ENCODE measurements at places on chromosomes 2 and 18.

GRCh38 chr2:191215666-191216065 is 29.5 kb upstream of the MYO1B start:
- no peak for DNase-seq

GRCh38 chr2:20664071-20664390 is 2.9 kb upstream of the GDF7 start:
- DNase-seq = no peak

DNA sequence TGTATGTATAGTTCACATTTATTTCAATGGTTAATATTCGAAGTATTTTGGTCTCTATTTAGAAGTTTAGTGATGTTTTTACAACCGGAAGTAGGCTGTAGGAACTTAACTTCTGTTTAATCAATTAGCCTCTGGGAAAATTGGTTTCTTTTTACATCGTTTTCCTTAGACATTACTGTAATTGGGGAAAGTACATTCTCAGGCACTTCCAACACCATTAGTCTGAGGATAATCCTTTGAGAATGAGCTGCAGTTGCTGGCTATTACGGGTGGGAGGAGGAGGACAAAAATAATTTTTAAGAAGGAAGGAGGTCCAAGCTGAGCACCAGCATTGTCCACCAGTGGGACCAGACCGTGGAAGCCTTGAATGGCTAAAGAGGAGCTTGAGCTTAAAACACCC is 70.4 kb upstream of the ST3GAL5 start:
- DNase-seq = no peak

GRCh38 chr2:231415029-231415428 is 19.5 kb downstream of the B3GNT7 start:
- no peak for DNase-seq

DNA sequence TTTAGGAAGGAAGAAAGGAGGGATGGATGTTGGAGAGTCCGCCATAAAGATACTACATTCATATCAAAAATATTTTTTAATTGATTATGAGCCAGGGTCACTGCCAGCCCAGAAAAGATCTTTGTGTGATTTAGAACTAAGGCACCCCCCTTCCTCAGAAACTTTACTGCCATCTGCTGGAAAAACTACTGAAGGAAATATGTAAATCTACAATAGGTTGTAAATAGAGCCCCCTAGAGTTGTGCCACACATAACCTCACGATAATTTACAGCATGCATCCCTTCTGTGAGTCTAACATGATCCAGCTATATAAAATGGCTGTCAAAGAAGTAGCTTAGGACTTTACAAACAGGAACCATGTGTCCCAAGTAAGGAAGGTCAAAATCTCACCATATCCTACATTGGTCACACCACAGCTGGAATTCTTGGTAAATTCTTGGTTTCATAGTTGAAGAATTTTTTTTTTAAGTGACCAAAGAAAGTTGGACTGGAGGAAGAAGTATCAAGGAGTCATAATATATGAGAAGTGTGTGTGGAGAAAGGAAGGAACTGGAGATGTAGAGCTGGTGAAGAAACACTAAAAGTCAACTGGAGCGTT is 152.5 kb downstream of the CYP26B1 start:
- no peak for DNase-seq

DNA sequence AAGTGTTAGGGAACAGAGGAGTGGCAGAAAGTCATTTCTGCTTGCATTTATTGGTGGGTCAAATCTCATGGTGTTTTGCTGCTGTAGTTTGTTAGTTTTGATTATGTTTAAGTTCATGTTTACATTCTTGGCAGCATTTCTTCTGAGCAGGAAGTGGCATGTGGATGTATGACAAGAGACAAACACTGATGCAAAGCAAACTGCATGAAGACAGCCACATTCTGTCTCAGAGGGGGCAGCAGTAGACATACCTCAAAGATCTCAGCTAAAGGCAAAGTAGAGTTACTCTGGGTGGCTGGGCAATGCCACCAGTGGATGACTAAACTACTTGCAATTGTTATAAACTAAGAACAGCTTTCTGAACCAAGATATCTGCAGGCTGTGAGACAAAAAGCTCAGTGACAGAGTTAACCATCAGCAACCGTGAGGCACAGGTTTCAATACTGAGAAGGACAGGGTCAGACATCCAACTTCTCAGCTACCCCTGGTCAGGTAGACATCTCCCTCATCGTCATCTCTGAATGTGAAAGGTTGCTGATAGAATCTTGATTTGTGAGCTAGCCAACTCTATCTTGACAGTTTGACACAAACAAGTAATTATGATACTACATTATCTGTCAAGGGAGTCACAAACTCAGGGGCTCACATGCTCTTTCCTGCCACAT is 16.4 kb downstream of the GALNT3 start:
- DNase-seq = peak; percentile 22

DNA sequence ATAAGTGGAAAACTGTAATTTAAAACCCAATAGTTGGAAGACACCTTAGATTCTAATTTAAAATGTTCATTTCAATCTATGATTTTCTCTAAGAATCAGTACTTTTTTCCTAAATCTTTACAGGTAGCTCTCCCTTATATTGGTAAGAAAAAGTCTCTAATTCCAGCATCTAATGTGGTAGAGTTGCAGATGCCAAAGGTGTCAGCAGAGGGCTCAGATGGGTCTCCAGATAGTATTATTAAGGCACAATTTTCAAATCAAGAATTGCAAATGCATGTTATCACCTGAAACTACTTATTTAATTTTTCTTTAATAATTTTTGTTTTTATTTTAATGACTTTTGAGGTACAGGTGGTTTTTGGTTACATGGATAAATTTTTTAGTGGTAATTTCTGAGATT is 25.5 kb upstream of the ITGA4 start:
- no peak for DNase-seq

- no peak for DNase-seq
Measured at GRCh38 chr18:62754026-62754425, 38.7 kb downstream of the PHLPP1 start.

- no peak for DNase-seq
Measured at GRCh38 chr2:199762963-199763362, 88.0 kb downstream of the FTCDNL1 start.

GRCh38 chr18:37441821-37442220 is 123.8 kb downstream of the CELF4 start:
- DNase-seq = no peak

GRCh38 chr2:234490271-234491091 is 6.4 kb downstream of the ARL4C start:
- peak; percentile 90 for DNase-seq

DNA sequence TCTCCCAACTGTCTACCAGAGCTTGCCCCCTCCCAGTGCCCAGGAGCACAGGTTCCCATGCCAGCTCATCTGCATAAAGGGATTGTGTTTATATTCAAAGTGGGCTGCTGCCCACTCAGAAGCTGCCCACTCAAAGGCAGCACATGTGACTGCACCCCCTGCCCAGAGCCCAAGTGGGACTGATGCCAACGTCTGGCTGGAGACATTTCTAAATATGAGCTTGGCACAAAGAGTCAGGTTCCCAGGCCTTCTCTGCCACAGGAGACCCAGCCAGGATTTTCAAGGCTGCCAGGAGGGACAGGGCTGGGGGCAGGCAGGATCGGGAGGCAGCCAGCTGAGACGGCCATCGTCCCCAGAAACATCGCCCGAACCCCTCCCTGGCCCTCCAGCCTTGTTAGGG is 67.1 kb downstream of the ZBTB7C start:
- no peak for DNase-seq

DNA sequence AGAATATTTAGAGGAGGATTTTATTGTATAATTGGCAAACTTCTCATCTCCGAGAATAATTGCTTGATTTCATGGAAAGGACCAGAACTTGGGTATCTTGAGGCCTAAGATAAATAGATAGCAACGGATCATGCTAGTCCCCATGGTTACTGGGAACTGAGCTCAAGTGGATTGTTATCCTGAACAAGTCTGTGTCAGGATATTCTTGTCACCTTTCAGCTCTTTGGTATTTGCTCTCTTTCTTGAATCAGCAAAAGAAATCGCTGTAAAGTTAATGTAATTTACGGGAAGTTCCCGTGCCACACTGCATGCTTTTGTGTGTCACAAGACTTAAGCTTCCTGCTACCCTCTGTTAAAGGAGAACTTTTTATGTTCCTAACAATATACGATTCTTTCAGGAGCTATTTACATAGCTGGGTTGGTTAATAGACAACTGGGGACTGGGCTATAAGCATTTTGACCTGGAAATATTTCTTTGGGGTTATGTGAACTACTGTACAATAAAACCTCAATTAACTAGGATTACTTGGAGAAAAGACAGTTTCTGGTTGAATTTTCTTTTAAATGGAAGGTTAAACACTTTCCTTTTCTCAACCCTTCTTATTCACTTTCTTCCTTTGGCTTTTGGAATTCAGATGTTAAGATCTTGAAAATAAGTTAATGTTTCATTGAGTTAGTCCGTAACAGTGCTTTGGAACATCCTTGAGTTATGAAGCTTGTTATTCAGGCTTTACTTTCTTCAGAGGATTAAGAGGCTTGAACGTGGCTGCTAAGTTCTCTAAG is 151.2 kb downstream of the FMNL2 start:
- no peak for DNase-seq

- DNase-seq = no peak
Measured at GRCh38 chr18:74204526-74205152, 56.3 kb downstream of the TIMM21 start.

GRCh38 chr2:46171411-46171953 is 125.7 kb upstream of the EPAS1 start:
- DNase-seq = no peak

DNA sequence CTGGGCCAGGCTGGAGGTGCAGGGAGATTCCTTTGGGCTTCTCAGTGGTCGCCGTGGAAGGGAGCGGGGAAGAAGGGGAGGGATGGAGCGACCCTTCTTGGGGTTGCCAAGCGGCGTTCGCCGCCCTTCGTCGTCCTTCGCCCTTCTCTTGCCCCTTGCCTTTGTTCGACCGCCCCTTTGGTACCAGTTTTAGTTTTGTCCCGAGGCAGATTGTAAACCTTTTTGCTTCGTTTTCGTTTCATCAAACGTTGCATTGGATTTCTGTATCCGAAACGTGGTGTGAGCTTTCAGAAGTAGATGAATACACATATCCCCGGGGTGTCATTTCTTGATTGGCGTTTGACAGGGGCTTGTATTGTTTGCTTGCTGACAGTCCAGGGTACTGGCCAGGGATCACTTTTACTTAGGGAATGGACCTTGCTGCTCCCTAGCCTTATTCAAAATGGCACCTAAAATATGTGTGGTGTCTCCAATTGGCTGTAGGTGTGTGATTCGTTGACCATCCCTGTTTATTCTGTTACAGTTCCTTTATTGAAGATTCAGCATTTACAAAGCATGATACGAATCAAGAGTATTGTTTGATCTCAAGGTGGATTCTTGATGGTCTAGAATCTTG is 788 bp downstream of the USP14 start:
- no peak for DNase-seq

DNA sequence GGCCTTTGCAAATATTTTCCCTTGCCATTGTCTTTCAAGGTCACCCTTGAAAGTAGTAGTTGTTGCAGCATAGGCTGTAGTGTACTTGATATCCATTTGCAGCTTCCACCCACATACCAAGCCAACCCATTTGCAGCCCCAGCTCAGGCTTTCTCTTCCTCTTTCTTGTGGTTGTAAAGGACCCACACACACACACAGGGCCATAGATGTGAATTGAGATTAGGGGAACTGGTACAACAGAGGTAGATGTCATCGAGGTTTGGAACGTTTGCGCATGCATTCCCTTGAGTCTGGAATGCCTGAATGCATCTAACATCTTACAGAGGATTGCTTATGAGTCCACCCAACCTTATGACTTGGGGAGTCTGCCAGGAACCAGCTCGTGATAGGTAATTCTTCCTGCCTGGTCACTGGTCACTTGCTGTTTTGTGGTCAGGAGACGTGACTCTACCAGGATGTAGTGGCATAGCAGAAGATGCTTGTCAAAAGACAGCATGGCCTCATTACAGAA is 91.9 kb downstream of the MRPS9 start:
- DNase-seq = no peak

GRCh38 chr2:146659976-146660375 is 1184.9 kb upstream of the ACVR2A start:
- no peak for DNase-seq

GRCh38 chr2:99190548-99190947 is 9.6 kb downstream of the MRPL30 start:
- DNase-seq = no peak

GRCh38 chr2:222670191-222671038 is 1.0 kb upstream of the MOGAT1 start:
- no peak for DNase-seq

- no peak for DNase-seq
Measured at GRCh38 chr18:77316008-77316407, 66.4 kb downstream of the GALR1 start.

- DNase-seq = no peak
Measured at GRCh38 chr2:75100011-75100800, 99.1 kb downstream of the TACR1 start.
